Adrenal gland (tissue), 19 donors: ENCODE measurements at places on chromosomes 5 and 9. TPM values are rescaled to one million over a fixed set of nuclear protein-coding genes. Genes with fewer than 3 reads are reported as not detected.

DNA sequence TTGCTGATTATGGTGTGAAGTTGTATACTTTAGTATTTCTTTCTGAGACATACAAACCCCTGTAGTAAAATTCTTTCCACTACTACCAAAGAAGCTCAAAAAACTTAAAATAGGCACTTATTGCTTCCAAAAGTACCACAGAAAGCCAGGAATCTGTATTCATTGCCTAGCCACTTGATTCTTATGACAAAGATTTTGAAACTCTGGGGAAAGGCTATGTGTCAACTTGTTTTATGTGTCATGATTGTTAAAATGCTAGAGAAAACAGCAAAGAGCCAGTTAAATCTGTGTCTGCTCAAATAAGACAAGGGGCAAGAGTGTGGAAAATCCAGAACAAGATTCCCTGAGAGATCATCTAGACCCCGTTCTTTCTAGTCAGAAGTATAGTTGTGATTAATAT, 6.0 kb downstream of the KIF2A start:
- H3K36me3 ChIP-seq, result no peaks in the 10 kb centered on the region
- no peaks in the 10 kb centered on the region for H3K27me3 ChIP-seq
- peaks cover 17% of the 10 kb centered on the region for H3K4me1 ChIP-seq
- H3K4me3 ChIP-seq, result no peak overlapping the region

PCDHB13 gene
- total RNA-seq, result 5.0 TPM

CCNO gene
- total RNA-seq, result 0.06 TPM

- no peaks in the 10 kb centered on the region for H3K27me3 ChIP-seq
- no peak for DNase-seq
- H3K4me3 ChIP-seq, result no peak overlapping the region
Measured at GRCh38 chr9:106657926-106658325, 205.0 kb upstream of the ZNF462 start.

DNA sequence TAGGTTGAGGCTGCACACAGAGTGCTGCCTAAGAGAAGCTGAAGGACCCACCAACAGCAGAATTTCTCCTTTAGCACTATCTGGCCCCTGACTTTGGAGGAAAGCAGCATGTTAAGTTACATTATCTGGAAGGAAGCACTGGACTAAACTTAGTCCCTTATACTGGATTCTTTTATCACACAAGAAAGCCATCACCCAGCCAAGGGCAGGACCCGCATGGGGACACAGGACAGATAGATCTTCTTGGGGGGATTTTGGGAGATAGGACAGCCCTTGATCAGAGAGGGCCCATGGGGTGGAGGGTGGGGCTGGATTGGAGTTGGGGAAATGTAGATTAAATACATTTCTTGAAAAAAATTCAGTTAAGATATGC, 14.4 kb downstream of the ANKRD33B start:
- DNase-seq, result no peak
- no peaks in the 10 kb centered on the region for H3K27me3 ChIP-seq
- H3K27ac ChIP-seq, result no peak overlapping the region
- no peaks in the 10 kb centered on the region for H3K4me1 ChIP-seq
- H3K36me3 ChIP-seq, result no peaks in the 10 kb centered on the region
- H3K4me3 ChIP-seq, result no peak overlapping the region

MEF2C gene
- 43.6 TPM for total RNA-seq

GRCh38 chr5:113181409-113181808, 204.8 kb downstream of the DCP2 start:
- H3K27me3 ChIP-seq, result no peaks in the 10 kb centered on the region
- no peaks in the 10 kb centered on the region for H3K4me1 ChIP-seq
- H3K36me3 ChIP-seq, result no peaks in the 10 kb centered on the region
- H3K4me3 ChIP-seq, result no peak overlapping the region
- H3K27ac ChIP-seq, result no peak overlapping the region

DNA sequence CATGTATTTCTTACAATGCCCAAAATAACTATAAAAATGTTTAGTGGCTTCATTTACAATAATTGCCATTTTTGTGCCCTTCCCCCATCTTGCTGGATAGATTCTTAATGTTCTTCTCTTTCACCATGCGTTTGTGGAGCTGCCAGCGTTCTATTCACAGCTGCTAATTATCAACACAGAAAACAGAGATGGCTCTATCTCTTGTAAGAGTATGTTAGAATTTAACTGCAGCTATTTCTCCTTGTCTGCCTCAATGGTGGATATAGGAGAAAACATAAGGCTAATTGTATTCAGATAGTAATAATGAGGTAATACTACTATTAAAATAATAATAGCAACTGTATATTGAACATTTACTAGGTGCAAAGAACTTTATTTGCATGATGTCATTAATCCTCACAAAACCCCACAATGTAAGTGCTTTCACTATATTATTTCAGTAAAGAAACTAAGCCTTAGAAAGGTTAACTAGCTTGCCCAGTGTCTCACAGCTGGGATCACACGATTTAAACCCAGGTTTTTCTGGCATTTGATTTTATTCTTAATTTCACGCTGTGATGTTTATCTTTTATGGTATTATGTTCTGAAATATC, 50.1 kb downstream of the JAKMIP2 start:
- H3K4me1 ChIP-seq, result no peaks in the 10 kb centered on the region
- no peak for DNase-seq
- no peaks in the 10 kb centered on the region for H3K27me3 ChIP-seq
- no peaks in the 10 kb centered on the region for H3K36me3 ChIP-seq
- no peak overlapping the region for H3K4me3 ChIP-seq

DNA sequence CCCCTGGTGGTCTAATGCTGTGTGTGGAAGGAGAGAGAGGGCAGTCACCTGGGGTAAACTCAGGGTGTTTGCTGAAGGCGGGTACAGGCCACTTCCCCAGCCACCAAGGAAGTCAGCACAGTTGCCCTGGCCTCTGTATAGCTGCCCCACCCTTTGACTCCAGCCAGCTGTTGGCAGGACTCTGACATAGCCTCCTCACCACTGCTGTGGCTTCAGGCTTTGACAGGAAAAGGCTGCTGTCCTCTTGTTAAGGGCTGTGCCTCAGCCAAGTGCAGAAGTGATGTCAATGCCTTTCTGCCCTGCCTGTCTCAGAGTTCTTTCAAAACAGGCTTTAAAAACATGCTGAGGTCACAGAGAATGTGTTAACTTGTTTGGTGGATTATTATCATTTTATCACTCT, 487.2 kb upstream of the KLF4 start:
- H3K4me1 ChIP-seq, result no peaks in the 10 kb centered on the region
- H3K4me3 ChIP-seq, result no peak overlapping the region
- no peaks in the 10 kb centered on the region for H3K27me3 ChIP-seq
- H3K27ac ChIP-seq, result no peak overlapping the region
- no peaks in the 10 kb centered on the region for H3K36me3 ChIP-seq

GRCh38 chr9:109918339-109919163, 138.6 kb downstream of the PALM2AKAP2 start:
- no peak overlapping the region for H3K4me3 ChIP-seq
- no peaks in the 10 kb centered on the region for H3K36me3 ChIP-seq
- H3K4me1 ChIP-seq, result peaks cover 7% of the 10 kb centered on the region
- H3K27ac ChIP-seq, result no peak overlapping the region
- no peak for DNase-seq
- no peaks in the 10 kb centered on the region for H3K27me3 ChIP-seq

DNA sequence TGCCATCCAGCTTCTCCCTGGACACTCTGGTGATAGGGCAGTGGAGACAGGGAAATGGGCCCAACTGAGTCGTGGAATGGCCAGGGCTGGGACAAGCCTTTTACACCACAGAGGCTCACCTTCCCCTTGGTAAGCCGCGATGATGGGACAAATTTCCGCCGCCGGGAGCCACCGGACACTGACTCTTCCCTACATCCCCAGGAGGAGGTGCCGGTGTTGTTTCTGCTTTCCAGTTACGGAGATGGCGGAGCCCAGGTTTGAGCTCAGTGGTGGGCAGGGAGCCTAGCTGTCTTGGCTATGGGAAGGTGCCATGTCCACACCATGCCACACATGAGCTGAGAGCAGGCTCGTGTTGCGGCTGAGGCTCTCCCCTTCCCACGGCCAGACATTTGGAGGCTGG, 19.9 kb upstream of the WNK2 start:
- H3K4me3 ChIP-seq, result no peak overlapping the region
- H3K27me3 ChIP-seq, result no peaks in the 10 kb centered on the region
- no peak overlapping the region for H3K27ac ChIP-seq
- DNase-seq, result no peak

DNA sequence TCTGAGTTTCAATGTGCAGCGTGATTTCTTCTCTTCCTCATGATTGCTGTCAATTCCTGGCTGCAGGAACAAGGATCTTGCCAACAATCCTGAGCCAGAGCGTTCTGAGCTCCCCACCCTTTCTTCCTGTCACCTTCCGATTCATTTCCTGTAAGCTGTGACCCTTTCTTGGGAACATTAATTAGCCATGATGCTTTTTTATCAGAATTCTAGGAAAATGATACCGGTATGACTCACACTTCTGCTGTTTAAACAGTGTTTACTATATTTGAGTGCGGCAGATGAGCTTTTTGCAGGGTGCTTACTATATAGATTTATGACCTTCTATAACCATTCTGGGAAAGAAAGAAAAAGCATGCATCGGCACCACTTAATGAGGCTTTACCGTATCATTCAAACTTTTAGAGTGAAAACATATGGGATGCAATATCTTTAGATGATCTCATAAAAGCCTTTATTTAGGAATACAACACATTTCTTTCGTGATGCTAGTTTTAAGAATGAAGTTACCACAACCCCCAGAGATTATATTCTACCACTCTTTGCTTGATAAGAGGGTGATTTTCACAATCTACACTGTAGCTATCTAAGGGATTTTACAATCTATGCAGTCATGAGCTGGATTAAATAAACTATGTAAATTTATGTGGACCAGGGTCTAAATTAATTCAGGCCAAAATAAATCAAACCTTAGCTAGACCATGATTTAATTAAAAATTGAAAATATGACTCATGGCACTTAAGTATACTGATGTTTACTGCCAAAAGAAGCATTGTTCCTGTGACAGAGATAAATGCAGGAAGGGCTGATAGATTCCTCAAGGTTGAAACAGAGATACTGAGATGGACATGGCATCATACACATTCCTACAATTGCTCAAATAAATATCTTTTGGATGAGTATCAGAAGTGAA, 38.0 kb upstream of the OSMR start:
- H3K4me3 ChIP-seq, result no peak overlapping the region
- peaks cover 37% of the 10 kb centered on the region for H3K4me1 ChIP-seq
- DNase-seq, result no peak
- H3K27me3 ChIP-seq, result no peaks in the 10 kb centered on the region

- H3K4me3 ChIP-seq, result no peak overlapping the region
- H3K27ac ChIP-seq, result no peak overlapping the region
- no peaks in the 10 kb centered on the region for H3K36me3 ChIP-seq
- no peaks in the 10 kb centered on the region for H3K27me3 ChIP-seq
Measured at GRCh38 chr5:89246252-89246651, 363.3 kb upstream of the MEF2C start.

- H3K27me3 ChIP-seq, result no peaks in the 10 kb centered on the region
- no peaks in the 10 kb centered on the region for H3K36me3 ChIP-seq
- no peak overlapping the region for H3K4me3 ChIP-seq
Measured at GRCh38 chr9:248278-248961, 33.8 kb downstream of the DOCK8 start.

PCDHGA1 gene
- total RNA-seq, result 0.22 TPM

GKAP1 gene
- total RNA-seq, result 5.5 TPM

- H3K4me3 ChIP-seq, result no peak overlapping the region
- H3K4me1 ChIP-seq, result no peaks in the 10 kb centered on the region
- no peak for DNase-seq
- H3K27me3 ChIP-seq, result no peaks in the 10 kb centered on the region
- H3K36me3 ChIP-seq, result no peaks in the 10 kb centered on the region
Measured at GRCh38 chr5:4584982-4585381, 555.1 kb upstream of the ADAMTS16 start.

- H3K27me3 ChIP-seq, result no peaks in the 10 kb centered on the region
- no peak overlapping the region for H3K27ac ChIP-seq
- H3K4me3 ChIP-seq, result no peak overlapping the region
- peak; percentile 79 for DNase-seq
- peaks cover 7% of the 10 kb centered on the region for H3K4me1 ChIP-seq
Measured at GRCh38 chr9:112065806-112066606, 109.1 kb downstream of the SUSD1 start.

DNA sequence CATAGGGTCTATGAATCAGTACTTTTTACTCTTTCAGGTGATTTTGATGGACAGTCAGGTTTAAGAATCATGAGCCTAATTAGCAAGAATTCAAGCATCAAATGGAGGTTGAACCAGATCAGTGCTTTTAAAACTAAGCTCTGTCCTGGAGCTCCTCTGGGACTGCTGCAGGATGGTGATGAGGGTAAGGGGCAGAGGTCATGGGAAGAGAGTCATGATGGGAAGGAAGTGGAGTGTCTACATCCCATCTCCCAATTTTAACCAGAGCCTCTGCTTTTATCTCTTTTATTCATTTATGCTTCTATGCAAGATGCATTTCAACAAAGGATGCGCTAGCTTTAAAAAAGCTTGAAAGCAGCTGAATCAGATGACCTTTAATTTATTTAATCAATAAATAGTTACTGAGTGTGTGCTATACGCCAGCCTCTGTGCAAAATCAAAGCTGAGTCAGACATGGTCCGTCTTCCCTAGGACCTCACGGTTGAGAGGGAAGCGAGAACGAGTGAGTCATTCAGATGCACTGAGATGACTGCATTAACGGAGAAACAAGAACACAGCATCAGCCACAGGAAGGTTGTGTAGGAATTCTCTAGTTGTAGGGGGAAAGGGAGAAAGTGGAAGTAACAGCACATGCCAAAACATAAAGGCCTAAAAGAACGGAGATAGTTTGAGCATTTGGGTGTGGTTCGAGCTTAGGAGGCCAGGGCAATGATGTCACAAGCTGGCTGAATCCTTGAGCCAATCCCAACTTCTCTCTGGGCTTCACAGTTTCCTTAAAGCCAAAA, 441.6 kb upstream of the BRINP1 start:
- H3K27me3 ChIP-seq, result no peaks in the 10 kb centered on the region
- H3K36me3 ChIP-seq, result no peaks in the 10 kb centered on the region
- no peak overlapping the region for H3K4me3 ChIP-seq
- no peak for DNase-seq
- no peaks in the 10 kb centered on the region for H3K4me1 ChIP-seq

DNA sequence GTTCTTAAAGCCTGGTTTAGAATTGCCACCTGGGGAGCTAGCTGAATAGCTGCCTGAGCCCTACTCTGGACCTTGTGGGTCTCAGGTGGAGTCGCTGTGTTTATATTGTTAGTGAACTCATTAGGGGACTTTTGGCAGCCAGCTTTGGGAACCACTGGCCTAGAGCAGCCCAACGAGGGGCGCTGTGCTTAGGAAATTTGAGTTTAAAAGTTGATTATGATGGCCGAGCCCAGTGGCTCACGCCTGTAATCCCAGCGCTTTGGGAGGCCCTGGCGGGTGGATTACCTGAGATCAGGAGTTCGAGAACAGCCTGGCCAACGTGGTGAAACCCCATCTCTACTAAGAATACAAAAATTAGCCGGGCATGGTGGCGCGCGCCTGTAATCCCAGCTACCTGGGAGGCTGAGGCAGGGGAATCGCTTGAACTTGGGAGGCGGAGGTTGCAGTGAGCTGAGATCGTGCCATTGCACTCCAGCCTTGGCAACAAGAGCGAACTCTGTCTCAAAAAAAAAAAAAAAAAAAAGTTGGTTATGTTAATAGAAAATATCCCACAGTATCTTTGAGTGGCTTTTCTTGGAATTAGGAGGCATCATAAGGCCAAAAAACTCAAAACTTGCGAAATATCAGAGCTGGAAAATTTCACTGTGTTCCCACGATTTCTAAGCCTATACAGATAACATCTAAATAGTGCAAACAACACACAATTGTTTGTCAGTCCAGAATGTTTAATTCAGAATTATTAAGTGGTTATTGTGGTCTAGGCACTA, 809 bp downstream of the MCCC2 start:
- H3K36me3 ChIP-seq, result no peaks in the 10 kb centered on the region
- H3K4me1 ChIP-seq, result peaks cover 25% of the 10 kb centered on the region
- H3K27me3 ChIP-seq, result no peaks in the 10 kb centered on the region
- H3K4me3 ChIP-seq, result peak overlapping the region; percentile 62
- H3K27ac ChIP-seq, result peak overlapping the region; percentile 61
